Fibroblast of villous mesenchyme (primary cell): ENCODE measurements at places on chromosomes 12 and 14. TPM values are rescaled to one million over a fixed set of nuclear protein-coding genes. Genes with fewer than 3 reads are reported as not detected.

The NRIP2 gene
- total RNA-seq, result under 0.01 and 0.86 TPM in 2 replicates

The RNASE13 gene
- not detected in 2 replicates for total RNA-seq

The RTN1 gene
- total RNA-seq, result 0.43 and 0.64 TPM in 2 replicates

The SIX1 gene
- under 0.01 and 0.64 TPM in 2 replicates for total RNA-seq

- peak; percentile 5 for DNase-seq
Measured at GRCh38 chr14:88005050-88005481, at the start of gene GPR65. TSS of gene GPR65 (plus strand) at chr14:88005135. CDS start at chr14:88010848, 5,713 bp downstream.

GRCh38 chr12:116534311-116535121 lies 24.7 kb upstream of the MAP1LC3B2 start:
- DNase-seq, result no peak

DNA sequence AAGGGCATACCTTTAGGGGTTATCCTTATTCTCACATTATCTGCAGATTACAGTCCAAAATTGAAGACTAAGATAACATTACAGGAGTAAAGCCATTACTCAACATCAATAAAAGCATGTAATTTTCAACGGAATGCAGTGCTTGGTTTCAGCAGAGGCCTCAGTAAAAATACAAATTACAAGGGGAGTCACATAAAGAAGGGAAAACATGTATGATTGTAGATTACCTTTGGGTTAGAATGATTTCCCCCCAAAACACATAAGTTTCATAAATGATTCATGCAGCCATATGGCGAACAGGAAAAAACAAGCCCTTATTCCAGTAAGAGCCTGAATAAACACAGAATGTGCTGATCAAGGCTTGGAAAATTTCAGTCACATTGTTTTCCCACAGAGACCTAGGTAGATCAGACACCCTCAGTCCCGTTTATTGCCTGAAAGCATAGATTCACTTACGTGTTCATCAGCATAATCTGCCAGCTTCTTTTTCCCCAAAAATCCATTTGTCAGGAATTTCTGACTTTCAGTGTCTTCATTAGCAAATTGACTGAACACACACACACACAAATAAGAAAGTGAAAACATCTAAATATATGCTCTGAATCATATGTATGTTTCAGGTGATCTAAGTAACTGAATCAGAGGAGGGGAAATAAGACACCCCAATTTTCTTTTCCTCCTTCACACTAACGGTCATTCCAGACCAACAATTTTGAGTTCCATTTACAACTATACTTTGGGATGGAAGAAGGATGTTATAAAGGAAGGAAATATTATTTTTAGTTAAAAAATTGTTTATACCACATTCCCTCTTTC lies 37.5 kb downstream of the SLC38A4 start:
- peak; percentile 61 for DNase-seq
